NCI-H187 (cell line): ENCODE measurements at places on chromosomes 2 and 18.

GRCh38 chr2:189658306-189659212 is 2.7 kb upstream of the ASNSD1 start:
- no peak for DNase-seq

DNA sequence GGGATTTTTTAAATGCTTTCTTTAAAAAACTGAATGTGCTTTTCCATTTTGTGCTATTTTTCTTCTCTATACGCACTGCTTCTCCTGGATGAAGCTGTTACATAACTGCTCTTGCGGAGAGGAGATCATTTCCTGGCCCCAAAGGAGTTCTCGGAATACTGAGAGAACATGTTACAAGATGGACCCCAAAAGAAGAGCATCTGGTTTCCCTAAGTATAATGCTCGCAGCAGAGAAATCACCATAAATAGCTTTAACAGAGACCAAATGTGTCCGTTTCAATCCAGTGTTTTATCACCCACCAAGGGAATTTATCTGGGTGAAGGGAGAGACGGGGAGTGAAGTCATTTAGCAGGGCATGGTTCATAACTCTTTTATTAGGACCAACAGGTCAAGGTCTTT is 80.1 kb downstream of the RBM43 start:
- no peak for DNase-seq

DNA sequence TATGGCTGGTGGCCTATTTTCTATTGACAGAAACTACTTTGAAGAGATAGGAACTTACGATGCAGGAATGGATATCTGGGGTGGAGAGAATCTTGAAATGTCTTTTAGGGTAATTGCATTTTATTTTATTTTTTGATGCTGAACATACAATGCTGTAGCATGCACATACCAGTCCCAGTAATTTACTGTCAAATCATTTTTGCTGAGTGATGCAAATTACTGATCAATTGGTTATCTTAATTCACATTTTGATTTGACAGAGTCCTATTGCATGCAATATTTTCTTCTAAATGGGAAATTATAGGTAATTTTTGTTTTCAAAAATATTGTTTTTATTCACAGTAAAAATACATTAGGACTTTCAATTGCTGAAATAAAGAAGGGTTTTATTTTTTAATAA is 387.3 kb downstream of the GALNT13 start:
- DNase-seq: no peak

DNA sequence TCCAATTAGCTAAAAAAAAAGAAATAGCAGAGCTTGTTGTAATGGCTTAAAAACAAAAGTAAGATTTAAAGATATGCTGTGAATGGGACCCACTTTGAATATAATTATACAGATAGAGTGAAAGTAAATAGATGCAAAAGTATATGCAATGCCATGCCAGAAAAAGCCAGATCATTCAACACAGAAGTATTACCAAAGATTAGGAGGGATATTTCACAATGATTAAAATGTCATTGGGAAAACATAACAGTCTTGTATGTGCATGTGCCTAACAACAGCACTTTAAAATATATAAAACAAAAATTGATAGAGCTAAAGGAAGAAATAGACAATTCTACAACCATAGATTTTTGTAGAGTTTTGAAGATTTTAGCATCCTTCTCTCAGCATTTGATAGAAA is 19.9 kb upstream of the SIGLEC15 start:
- DNase-seq: no peak

GRCh38 chr18:38198526-38198925 is 632.9 kb upstream of the CELF4 start:
- no peak for DNase-seq
